Activated CD4-positive, alpha-beta T cell treated with anti-CD3 and anti-CD28 coated beads, Interleukin-2, amount 10 ng/mL, durations not matched to agents 24 days and 14 days (primary cell): ENCODE measurements at places on chromosomes 16 and 17.
A peak's percentile ranks its signal among the peaks of the same experiment; 100 is the strongest.

DNA sequence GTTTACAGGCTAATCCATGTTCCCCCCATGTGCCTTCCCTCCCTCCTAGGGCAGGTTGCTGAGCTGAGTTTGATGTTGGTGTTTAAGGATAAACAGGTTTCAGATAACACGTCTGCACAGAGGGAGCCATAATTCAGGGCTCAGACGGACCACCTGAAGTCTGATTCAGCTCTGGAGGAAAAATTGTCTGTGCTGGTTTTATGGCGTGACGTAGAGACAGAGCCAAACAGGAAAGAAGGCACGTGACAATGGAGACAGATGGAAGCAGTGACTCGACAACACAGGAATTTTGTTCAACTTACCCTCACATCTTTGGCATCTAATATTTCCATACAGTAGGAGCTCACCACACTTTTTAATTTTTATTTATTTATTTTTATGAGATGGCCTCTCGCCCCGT, 10.7 kb upstream of the USP10 start:
- DNase-seq = no peak

DNA sequence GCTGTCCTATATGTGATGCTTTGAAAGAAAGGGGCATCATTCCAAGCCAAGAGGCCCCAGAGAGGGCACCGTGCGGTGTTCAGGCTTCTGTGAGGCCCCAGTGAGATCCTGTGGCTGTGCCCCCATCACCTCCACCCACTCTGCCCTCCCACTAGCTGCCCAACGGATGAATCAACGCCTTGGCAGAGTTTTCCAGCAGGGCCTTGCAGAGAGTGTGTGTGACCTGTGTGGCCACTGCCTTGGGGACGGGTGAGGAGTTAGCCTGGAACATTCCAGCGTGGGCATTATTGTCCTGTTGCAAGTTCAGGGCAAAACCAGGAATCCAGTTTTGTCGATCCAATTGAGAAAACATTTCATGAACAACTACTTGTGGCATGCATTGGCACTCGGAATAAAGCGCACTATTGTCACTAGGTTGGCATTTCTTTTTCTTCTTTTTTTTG, 53.7 kb downstream of the SF3B3 start:
- DNase-seq = no peak

- peak; percentile 99 for DNase-seq
Measured at GRCh38 chr16:84116720-84117493, at the start of gene MBTPS1. MBTPS1 (minus strand) TSS chr16:84116942; CDS start chr16:84101783, 15,159 bp downstream.

GRCh38 chr16:14151256-14152030, 80.3 kb downstream of the MRTFB start:
- DNase-seq = no peak

GRCh38 chr17:77662833-77663232, 295.7 kb upstream of the TNRC6C start:
- DNase-seq = no peak

- no peak for DNase-seq
Measured at GRCh38 chr16:20897253-20897897, 2.8 kb downstream of the DCUN1D3 start.

DNA sequence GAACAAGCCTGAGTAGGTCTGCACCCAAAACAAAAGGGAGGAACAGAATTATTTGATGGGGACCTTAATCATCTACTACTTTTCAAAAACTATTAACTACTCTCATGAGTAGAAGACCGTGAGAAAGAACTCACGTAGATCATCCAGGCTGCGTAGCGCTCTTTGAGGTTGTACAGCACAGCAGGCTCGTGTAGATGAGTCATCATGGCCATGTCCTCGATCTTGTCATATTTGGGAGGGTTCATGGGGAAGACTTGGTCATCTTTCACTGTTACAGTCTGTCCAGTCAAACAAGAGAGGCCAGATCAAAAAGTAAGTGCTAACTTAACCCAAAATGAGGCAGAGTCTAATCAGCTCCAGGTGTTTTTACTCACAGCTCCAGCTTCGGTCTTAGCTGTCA, 2.3 kb downstream of the MYH1 start:
- no peak for DNase-seq

DNA sequence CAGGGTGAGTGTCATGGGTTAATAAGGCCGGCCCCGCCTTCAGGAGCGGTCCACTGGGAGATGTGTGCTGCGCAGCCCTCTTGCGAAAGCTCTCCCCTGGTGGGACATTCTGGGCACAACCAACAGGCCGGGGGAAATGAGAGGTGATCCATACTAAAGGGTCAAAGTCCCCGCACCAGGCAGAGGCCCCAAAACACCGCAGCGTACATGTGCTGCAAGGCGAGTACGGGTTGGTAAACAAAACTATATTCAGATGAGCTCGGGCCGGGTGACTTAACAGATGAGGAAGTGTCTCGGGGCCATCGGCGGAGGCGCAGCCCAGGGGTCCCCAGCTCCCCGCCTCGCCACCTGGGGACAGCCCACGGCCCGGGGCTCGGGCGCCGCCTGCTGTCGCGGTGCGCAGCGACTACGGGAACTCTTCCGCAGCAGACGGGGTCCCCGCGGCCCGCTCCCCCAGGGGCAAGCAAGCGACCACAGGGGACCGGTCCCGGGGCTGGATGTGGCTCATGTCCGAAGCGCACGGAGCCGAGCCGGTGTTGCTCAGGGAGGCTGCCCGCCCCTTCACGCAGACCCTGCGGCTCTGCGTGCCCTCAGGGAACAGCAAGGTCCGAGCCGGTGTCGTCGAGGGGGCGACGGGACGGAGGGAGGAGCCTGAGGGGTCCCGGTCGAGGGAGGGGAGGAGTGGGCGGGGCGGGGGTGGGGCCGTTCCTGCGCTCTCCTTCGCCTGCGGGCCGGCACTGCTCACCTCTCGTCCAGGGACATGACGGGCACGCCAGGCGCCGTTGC, at the start of gene RAB37:
TSS of gene RAB37 (plus strand) at position 744 of the 786 bp plus-strand sequence. CDS start at position 761, 17 bp downstream.
- peak; percentile 85 for DNase-seq

DNA sequence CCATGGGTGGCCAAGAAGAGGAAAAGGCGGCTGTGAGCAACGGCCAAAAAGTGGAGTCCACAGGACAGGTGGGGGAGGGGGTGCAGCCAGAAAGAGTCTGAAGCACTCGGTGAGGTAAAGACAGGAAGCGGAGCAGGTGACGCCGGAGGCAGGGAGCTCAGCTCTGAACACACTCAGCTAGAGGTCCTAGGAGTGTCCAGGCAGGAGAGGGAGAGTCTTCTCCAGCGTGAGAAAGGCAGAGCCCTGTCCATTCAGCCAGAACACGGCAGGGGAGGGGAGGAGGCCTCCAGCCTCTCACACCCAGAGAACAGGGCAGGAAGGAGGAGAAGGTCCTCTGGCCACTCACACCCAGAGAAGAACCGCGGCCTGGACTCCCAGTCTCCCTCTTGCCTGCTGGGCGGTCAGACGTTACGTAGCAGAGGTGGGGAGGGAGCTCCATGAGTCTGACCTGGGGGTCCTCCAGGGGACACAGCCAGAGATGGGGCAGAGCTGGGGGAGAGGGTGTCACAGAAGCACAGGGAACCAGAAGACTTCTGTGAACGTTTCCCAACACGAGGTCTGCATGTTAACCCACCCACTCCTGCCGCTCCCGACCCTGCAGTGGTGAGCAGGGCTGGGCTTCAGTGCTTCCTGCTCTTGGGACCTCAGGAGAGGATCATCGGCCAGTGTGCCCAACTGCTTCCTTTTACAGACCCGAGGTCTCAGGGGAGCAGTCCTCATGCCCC, 89.2 kb downstream of the ABR start:
- DNase-seq = no peak

- no peak for DNase-seq
Measured at GRCh38 chr17:5929721-5930120, 140.5 kb upstream of the WSCD1 start.

DNA sequence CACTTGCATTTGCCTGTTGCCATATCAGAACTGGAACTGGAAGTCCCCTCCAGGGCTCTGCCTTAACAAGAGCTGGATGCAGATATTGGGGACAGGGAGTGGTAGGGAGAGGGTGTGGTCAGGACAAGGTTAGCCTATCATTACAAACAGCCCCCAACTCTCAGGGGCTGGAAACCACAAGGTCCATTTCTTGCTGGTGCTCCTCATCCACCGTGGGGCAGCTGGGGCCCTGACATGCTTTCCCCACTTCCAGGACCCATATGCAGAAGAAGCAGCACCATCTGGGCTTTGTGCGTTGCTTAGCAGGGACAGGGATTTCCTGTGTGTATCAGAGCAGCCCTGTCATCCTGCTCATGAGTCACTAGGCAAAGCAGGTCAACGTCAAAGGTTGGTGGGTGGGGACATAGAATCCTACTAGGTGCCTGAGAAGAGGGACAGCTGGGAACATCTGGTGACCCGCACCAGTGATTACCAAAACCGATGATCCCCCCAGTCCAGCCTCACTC, 26.9 kb downstream of the RGS9 start:
- DNase-seq = peak; percentile 86

DNA sequence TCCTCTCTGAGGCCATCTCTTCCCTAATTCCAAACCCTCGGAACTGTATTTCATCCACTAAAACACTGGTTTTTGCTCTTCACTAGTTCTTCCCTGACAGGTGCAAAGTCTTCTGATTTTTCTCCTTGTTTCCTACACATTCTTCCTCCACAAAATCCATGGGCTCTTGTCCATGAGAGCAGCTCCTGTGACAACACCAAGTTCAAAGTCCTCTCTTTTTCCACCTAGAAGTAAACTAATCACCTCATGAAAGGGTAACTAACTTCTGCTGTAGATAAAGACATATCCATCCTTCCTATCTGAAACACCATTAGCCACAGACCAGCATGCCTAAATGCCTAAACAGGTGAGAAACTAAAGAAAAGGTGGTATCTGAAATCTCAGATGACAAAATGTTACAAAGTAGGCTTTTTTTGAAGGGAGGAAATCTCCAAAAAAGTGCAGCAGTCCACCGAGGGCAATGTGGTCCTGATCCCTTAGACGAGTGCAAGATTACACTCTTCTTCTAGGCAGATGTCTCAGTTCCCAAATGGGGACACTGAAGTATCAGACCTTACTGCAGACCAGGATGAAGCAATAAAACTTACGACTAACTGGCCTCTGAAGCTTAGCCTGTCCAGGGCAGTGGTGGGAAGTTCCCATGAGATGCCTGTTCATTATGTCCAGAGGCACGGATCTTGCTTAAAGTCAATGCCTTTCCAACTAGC, 2.8 kb downstream of the PIP4K2B start:
- DNase-seq = no peak

- no peak for DNase-seq
Measured at GRCh38 chr16:45454-45853, 8.0 kb downstream of the POLR3K start.

DNA sequence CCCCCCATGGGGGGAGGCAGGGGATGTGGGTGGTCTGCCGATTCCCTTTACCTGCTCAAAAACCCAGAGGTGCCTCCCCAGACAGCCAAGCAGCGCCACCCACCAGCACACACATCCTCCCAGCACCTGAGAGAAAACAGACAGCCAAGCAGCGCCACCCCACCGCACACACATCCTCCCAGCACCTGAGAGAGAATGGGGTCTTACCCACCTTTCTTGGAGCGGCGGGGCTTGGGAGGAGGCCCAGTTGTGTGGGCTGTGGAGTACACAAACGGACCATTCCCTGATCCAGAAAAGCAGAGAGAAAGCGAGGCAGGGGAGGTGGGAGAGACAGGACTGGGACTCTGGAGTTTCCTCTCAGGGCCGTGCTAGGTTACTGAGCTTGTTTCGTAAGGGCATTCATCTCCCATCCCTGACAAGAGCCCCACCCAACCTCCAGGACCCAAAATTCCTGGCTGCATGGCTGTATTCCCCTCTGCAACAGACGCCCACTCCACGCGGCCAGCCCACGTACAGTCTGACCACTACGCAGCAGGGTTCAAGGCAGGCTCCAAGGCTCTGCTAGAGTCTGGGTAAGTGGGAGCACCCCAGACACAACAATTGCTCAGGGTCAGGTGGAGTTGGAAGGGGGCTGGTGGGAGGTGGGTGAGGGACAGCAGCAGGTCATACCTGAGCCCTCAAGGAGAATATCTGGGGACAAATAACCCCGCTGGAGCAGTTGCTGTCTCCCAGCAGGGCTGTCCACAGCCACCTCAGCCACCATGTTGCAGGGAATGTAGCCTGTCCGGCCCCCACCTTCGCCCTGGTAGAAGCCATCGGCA, 22.3 kb downstream of the TSPOAP1 start:
- DNase-seq = no peak

DNA sequence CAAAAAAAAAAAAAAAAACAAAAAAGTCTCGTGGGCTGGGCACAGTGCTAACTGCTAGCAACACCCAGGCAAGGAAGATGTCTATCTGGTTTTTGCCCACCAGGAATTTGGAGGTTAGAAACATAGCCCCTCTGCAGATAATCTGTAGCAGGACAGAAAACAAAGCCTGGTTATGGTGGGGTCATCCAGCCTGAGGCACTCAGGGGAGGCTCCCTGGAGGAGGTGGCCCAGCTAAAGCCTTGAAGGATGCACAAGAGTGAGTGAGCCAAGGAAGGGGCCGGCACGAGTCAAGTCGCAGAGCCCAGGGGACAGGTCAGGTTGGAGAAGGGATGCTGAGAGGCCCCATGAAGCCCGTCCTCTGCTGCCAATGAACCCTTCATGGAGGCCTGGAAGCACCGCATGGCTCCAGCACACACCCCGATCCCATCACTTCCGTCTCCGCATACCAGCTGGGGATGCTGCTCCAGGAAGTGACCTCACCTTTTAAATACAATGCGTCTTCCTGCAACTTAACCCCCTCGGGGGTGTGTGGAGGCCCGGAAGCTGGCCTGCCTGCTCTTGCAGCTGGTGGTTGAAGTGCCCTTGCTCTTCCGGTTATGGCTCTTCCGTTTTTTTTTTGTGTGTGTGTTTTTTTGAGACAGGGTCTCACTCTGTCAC, 86.5 kb downstream of the ENGASE start:
- peak; percentile 77 for DNase-seq

- DNase-seq = no peak
Measured at GRCh38 chr16:22673421-22673831, 140.5 kb upstream of the HS3ST2 start.

- no peak for DNase-seq
Measured at GRCh38 chr16:825341-826061, 25.0 kb upstream of the GNG13 start.

GRCh38 chr16:86529160-86529559, 18.8 kb downstream of the FOXF1 start:
- DNase-seq = no peak

DNA sequence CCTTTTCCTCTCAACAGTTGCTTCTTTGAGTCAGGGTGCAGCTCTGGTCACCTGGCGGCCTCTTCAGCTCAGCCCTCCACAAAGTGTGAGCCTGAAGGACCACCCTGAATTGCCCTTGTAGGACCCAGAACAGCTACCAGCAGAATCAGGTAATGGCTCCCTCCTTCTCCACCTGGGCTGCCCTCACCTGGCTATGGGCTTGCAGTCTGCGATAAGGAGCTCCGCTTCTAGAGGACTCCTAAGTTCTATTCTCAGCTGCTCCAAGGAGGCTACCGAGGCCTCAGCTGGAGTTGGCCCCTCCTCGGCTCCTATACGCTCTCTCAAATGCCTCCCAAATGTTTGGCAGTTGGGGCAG, 13.4 kb downstream of the SMIM5 start:
- no peak for DNase-seq

DNA sequence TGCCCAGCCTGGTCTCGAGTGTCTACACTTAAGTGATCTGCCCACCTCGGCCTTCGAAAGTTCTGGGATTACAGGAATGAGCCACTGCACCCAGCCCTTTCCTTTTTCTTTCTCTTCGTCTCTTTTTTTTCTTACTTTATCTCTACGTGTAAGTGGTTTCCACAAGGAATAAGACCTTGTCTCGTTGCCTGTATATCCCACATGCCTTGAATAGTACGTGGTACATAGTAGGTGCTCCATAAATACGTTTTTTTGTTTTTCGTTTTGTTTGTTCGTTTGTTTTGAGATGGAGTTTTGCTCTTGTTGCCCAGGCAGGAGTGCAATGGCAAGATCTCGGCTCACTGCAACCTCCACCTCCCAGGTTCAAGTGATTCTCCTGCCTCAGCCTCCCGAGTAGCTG, 86.0 kb downstream of the YPEL2 start:
- no peak for DNase-seq

GRCh38 chr16:10961231-10961630, 16.9 kb downstream of the CLEC16A start:
- DNase-seq = no peak

GRCh38 chr17:80071116-80071841, 30.1 kb upstream of the GAA start:
- DNase-seq = no peak
